ENCODE measurements at places on chromosomes 7 and 10. TPM values are rescaled to one million over a fixed set of nuclear protein-coding genes. Genes with fewer than 3 reads are reported as not detected.

DNA sequence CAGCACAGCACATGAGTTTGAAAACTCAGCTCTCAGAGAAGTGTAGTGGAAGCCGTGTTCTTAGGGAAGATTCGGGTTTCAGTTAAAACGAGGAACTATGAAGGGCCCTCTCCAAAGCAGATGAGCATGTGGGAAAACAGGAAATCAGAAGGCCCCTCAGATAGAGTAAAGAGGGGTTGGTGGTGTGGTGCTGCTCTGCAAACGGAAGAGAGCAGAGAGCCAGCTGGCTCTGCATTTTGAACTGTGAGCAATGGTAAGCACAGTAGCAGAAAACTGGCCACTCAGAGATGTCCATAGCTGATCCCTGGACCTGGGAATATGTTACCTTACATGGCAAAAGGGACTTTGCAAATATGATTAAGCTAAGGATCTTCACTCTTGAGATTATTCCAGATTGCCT is 27.9 kb upstream of the CUL1 start:
- DNase-seq: no peak

DNA sequence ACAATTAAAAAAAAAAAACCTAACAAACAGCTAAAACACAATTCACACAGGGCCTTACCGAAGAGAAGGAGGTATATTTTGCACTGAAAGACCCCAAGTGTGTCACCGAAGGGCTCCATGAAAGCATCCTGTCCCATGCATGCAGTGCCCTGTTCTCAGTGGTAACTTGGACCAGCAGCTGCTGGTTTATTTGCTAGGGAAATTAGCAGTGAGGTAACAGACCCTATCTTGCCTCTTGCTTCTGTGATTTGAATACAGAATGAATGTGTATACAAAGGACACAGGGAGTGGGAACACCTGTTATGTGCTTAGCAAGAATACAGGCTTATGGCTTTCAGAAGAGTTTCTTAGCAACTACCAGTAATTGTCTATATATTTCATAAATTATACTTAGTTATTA is at the start of gene HEPACAM2:
HEPACAM2 (minus strand) TSS at position 160 of the 400 bp plus-strand sequence.
- no peak for DNase-seq

- no peak for DNase-seq
Measured at GRCh38 chr7:1692515-1693418, 22.7 kb downstream of the ELFN1 start.

Gene GRM3
- total RNA-seq: not detected

GRCh38 chr7:999941-1000935 is 17.3 kb downstream of the CYP2W1 start:
- no peak for DNase-seq

Gene IDI2
- total RNA-seq: not detected

GRCh38 chr7:33650828-33651227 is 254.5 kb upstream of the BMPER start:
- DNase-seq: no peak

GRCh38 chr7:105336009-105336408 is 52.7 kb downstream of the SRPK2 start:
- DNase-seq: no peak

Gene IL6
- total RNA-seq: not detected

DNA sequence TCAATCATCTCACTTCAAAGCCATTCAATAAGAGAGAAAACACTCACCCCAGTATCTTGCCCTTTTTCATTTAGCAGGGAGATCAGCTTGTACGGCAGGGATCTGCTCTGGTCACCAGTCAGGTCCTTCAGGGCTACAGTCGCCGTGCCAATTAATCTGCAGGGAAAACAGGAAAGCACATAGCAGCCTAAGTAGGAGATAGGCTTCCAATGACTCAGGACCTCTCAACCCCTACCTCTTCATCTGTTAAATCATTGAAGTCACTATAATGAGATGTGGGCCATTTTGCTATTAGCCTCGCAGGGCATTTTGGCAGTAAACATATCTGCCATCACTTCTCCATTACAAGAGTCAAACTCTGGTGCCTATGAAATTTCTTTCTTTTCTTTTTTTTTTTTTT is 50.8 kb downstream of the MYOF start:
- no peak for DNase-seq

DNA sequence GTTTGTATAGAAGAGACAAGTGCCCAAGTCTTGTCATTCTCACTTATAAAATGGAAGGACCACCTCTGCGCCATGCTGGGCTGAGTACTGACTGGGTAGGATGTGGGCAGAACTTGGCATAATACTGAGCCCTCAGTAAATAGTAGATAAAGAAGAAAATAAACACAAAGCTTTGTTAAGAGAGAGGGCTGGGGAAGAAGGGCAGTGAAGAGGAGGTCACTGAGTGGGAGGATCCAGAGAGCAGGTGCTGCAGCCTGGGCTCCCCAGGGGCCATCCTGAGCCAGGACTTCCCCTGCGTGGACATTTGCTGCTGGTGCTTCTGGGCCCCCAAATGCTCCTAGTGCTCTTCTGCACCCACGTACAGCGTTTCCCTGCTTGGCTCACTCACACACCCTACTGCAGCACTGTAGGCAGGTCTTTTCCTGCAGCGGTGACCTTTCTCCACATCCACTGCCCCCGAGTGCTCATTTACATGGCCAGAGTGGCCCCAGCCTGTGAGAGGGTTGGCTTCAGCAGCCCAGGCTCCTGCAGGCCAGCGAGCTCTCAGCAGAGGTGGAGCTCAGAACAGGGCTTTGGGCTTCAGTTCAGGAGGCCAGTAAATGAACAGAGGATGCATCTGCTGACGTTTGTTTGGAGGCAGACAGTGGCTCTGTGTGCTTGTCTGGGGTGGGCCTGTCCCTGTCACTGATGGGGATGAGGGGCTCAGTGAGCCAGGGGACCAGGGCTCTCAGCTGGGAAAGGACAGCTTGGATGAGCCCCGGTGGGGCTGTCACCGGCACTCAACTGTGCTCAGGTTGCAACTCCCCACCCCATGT is 164.6 kb downstream of the ADARB2 start:
- DNase-seq: no peak

DNA sequence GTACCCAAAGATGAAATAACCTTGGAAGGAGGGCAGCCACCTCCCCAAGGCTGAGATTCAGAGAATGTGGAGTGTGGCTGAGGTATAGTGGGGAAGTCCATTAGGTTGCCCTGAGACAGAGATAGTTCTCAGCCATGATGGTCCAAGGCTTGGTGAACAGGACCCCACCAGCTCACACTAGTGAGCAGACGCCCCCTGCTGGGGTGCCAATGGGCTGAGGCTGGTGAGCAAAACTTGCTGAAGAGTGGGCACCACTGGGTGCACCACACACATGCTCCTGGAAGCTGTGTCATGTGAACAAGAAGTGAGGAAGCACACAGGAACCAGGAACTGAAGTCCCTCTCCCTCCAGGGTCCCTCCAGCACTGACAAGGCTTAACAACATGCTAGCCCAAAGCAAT is 8.9 kb downstream of the FBXL13 start:
- DNase-seq: peak; percentile 24

- no peak for DNase-seq
Measured at GRCh38 chr10:633279-634245, 55.9 kb downstream of the DIP2C start.

DNA sequence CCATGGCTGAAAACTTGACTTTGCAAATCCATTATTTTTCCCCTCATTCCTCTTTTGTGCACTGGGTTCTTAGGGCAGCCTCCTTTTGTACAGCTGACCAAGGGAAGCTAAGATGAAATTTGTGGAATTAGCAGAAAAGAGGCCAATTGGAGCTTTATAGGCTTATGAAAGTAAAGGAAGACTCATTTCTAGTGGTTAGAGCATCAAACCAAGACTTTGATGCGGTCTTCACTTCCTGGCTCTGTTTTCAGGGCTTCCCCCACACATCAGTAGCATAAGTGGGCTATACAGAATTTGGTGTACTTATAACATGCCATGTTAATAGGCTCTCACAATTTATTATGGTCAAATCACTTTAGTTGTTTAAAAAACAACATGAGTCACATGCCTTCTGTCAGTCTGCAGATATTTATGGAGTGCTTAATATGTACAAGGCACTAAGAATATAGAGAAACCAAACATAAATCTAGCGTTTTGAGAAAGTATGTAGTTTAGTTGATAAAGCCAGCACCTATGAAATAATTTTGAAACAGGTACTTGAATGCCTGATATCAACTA is 5.7 kb downstream of the AUTS2 start:
- no peak for DNase-seq

GRCh38 chr10:22054961-22055360 is 51.4 kb upstream of the DNAJC1 start:
- DNase-seq: no peak

Gene NACAD
- 0.05 TPM for total RNA-seq

DNA sequence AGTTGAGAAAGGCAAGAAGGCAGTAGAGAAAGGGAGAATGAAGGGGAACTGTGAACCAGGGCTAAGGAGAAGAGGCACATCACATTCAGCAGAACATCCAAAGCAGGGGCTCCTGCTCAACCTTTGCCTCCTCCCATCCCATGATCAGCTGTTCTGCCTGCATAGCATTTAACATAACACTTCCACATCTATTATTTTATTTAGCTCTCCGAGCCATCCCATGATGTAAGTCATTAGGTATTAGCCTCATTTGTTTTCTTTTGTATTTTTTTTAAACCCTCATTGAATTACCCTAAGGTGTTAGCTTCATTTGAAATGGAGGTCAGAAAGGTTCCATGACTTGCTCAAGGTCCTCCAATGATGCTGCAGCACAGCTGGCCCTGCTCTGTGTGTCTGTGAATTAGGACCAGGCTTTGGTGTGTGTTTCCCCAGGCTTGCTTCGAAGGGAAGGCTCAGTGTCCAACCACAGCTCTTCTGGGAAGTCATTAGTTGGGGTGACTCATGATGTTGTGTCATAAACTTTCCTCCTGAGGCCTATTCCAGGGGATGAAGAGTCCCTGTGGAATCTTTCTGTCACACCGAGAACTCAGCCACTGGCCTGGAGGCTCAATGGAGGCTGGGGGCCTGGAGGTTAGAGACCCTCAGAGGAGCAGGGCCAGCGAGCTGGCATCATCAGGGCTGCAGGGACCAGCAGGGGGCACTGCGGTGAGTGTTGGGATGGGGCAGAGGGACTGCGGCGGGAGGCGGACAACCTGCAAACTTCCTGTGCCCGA is 16.5 kb downstream of the NPFFR1 start:
- peak; percentile 73 for DNase-seq

Gene ACSM6
- not detected for total RNA-seq

All from HCT116 (cell line).